Lower leg skin (tissue), 4 donors: ENCODE measurements at places on chromosomes 7 and 10.
A peak's percentile ranks its signal among the peaks of the same experiment; 100 is the strongest.

DNA sequence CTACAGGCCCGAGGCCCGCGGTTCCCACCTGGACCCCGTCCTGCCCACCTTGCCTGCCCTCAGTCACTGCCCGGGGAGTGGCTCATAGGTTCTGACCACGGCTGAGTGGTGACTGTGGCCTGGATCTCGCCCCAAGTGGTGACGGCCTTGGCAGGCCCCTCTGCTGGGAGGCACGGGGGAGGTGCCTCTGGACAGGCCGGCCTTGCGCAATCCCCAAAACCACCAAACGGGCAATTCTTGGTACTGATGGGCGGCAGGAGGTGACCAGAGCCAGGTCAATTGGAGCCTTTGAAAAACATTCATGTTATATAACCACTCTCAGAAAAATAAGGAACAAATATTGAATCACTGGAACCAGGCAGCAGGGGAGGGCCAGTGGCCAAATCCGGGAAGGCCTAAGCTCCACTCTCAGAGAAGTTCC is 83.4 kb downstream of the PRKAG2 start:
- DNase-seq: peak; percentile 91

DNA sequence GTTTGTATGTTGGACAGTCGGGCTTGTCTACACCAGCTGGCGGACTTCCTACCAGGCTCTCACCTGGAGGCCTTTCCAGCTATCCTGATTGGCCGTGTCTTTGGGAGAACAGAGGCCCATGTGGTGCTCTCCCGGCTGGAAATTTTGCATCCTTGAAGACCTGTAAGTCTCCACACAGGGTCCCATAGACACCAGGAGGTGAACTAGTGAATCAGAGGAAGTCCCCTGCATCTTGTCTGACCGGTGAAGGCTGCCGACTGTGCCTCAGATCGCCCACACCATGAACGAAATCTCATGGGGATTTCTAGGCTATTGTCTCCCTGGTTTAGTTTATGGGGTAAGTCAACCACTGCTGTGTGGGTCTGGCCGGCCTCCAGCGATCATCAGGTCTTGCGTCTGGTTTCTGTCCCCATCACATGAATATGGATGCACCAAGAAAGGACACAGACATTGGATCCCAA is 108.4 kb upstream of the LYZL2 start:
- no peak for DNase-seq

DNA sequence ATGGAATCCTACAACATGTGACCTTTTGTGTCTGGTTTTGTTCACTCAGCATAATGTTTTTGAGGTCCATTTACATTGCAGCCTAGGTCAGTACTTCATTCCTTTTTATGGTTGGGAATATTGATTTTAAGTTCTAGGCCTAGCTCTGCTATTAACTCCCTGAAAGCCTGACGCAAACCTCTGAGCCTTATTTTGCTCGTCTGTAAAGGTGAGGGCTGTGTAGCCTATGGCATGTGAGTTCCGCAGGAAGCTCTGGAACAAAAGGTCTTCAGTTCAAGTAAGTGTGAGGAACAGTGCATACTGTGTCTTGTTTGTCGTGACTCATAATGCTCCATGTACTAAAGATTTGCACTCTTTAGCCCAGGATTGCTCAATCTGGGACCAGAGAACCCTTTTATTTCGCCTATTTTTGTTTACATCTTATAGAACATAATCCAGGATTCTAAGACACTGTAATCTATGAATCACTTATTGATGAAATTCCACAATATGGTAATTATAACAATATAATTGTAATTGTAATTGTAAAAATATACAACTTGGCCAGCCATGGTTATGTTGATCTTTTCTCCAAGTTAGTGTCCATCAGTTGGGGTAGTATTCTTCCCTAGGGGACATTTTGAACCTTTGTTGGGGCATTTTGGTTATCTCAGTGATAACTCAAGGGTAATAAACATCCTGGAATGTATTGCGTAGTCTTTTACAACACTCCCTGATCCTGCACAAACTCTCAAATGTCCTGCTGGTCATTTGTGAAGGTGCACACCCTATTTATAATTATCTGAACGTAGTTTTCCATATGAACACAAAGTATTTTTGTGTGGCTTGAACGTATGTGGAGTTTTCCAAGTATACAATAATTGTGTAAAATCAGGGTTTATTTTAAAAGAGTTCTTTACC is 184.7 kb downstream of the VTI1A start:
- DNase-seq: no peak

DNA sequence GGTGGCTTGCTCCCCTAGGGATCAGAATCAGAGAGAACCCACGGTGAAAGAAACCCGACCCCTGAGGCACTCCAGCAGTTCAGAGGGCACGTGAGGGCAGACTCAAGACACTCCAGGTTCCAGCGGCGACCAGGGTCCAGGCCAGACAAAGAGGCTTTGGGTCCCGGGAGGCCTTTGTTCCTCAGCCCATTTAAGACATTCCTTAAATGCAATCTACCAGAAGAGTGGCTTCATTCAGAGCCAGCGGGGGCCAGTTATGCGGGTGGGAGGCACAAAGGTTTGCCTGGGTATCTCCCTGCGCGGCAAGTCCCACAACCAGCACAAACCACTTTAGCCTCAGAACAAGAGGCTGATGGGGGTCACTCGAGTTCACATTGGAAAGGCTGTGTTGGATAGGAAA is 53.6 kb downstream of the AFAP1L2 start:
- no peak for DNase-seq

DNA sequence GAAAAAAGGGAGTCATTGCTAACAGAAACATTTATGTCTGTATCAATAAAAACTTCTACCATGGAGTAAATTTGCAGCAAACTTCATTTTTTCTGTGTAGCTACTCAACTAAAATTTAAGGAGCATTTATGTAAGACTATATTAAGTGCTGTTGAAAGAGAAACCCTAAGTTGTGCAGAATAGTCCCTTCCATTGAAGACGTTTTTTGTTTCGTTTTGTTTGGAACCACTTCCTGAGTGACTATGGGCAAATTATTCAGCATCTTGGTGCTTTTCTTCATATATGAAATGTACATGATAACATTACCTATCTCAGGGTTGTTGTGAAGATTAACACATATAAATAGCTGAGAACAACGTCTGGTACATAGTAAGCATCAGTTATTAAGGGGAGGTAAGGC is 24.3 kb downstream of the SEM1 start:
- DNase-seq: no peak

- no peak for DNase-seq
Measured at GRCh38 chr7:150946421-150947240, 31.5 kb downstream of the KCNH2 start.

DNA sequence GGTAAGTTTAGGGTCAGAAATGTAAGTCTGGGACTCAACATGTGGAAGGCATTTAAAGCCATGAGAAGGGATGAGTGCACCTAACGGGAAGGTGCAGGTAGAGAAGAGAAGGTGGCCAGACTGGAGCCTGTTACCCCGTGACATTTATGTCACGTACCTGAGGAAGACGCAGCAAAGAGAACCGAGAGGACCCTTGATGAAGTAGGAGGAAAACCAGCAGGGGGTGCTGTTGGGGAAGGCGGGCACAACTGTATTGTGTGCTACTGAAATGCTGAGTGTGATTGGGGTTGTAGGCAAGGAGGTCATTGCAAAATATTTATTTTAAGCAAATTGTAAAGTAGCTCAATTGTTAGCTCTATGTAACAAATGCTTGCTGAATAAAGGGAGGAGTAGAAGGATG is 338.2 kb upstream of the PRKCQ start:
- no peak for DNase-seq

- DNase-seq: peak; percentile 29
Measured at GRCh38 chr7:131933751-131934289, 377.4 kb upstream of the PODXL start.

- no peak for DNase-seq
Measured at GRCh38 chr10:37831495-37832333, 25.7 kb downstream of the ZNF248 start.

DNA sequence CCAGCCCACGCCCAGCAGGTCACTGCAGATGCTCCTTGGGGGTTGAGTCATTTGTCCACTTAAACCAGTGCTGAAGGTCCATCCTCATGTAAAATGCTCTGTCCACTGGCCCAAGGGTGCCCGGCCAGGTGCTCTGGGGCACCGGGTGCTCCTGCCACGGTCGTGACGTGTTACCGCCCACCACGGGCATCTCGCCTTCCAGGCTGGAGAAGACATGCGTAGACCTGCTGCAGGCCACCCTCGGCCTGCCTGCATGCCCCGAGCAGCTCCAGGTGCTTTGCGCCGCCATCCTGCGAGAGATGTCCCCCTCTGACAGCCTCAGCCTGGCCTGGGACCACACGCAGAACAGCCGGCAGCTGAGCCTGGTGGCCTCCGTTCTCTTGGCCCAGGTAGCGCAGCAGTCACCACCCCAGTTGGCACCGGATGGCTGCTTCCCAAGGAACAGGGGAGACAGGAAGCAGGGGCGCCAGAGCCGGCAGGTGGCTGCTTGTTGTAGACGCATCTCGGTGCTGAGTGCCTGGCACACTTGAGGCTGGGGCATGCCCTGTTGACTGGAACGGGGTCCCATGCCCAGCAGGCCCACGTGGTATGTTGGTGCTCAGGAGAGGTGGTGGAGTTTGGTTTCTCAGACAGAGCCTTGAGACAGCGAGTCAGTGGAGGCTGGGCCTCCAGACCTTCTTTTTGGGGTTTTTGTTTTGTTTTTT is 6.1 kb downstream of the AP5Z1 start:
- no peak for DNase-seq

DNA sequence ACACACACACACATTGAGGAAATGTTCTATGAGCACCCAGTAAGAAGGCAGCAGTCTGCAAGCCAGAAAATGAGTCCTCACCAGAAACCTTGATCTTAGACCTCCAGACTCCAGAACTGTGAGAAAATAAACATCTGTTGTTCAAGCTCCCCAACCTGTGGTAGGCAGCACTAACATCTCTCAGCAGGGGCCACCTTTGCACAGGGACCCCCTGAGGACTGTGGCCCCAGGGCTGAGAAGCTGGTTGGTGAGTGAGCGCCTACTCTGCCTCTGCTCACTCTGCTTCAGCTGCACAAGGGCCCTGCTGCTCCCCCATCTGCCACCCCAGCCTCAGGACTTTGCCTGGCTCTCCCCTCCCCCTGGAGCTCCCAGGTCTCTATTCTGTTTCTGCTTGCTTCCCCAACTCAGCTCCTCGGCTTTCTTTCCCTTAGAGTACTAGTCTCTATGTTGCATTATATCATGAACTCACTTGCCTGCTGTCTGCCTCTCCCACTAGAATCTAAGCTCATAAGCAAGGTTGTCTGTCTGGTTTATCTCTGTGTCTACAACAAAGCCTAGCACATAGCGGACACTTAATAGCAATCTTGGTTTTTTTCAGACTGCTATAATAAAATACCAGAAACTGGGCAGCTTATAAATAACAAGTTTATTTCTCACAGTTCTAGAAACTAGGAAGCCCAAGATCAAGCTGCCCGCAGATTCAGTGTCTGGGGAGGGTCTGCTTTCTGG is 40.4 kb upstream of the PRLHR start:
- no peak for DNase-seq

DNA sequence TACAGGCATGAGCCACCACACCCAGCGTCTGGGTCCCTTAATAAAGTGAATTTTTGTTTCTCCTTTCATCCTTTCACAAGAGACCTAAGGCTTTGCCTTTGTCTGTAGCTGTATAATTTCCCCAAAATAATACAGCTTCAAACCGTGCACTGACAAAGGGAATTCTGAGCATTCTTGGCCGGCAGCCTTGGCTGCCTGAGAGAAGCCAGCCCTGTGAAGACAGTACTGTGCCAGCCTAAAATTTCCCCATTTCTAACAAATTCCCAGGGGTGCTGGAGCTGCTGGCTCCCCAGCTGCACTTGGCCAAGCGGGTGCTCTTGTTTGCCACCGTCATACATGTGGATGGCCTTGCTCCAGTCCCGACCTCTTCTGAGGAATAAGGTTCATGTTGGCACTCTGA is 106.2 kb downstream of the ZMYND11 start:
- no peak for DNase-seq

DNA sequence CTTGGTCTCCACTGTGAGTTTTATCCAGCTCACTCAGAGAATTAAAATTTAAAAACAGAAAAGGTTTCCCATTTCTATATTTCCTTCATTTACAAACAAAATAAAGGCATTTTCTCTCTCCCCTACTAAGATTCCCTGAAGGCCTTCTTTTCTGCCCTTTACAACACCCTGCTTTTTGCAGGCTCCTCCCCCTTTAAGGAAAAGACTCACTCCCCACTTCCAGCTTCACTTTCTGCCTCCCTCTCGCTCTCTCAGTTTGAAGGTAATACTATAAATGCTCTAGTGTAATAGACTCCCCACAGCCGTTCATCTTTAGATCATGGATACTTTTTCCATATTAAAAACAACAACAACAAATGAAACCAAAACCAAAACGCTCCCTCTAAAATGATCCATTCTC is 53.3 kb downstream of the CDHR3 start:
- no peak for DNase-seq

DNA sequence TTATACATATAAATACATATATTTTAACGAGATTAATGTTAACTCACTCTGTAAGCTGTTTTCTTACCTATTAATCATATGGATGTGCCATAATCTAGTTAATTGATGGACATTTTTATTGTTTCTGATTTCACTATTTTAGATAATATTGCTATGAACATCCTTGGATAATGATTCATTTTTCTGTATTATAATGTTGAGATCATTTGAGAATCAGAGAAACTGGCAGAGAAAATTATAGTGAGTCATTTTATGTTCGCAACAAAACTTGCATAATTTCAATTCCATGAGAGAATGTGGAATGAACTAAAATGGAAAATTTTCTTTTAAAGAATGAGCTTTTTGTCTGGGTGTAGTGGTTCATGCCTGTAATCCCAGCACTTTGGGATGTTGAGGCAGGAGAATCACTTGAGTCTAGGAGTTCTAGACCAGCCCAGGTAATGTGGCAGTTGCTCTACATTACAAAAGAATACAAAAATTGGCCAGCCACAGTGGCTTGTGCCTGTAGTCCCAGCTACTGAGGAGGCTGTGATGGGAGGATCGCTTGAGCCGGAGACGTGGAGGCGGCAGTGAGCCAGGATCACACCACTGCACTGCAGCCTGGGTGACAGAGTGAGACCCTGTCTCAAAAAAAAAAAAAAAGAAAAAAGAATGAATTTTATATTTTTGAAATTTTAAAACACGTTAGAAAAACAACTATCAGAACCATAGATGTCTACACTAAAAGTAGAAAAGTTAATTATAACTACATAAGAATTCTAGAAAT is 40.5 kb downstream of the PAPSS2 start:
- DNase-seq: no peak

- no peak for DNase-seq
Measured at GRCh38 chr7:140275069-140275965, 98.5 kb upstream of the KDM7A start.

DNA sequence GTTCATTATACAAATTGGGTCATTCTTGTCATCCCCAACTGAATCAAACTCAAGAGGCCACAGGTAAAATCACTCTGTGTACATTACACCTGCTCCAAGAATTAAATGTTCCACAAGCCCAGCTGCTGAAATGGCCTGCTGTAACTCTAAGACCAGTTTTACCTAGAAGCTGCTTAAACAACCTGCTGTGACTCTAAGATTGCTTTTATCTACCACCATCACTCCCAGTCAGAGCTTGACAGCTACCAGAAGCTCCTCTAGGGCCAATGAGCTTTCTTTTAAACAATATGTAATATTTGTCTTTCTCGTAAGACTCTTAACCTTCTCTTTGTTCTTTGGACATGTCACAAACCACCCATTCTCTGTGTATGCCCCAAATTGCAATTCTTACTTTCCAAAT is 141.8 kb upstream of the LRGUK start:
- DNase-seq: no peak
